ENCODE measurements at places on chromosomes 4 and X.

DNA sequence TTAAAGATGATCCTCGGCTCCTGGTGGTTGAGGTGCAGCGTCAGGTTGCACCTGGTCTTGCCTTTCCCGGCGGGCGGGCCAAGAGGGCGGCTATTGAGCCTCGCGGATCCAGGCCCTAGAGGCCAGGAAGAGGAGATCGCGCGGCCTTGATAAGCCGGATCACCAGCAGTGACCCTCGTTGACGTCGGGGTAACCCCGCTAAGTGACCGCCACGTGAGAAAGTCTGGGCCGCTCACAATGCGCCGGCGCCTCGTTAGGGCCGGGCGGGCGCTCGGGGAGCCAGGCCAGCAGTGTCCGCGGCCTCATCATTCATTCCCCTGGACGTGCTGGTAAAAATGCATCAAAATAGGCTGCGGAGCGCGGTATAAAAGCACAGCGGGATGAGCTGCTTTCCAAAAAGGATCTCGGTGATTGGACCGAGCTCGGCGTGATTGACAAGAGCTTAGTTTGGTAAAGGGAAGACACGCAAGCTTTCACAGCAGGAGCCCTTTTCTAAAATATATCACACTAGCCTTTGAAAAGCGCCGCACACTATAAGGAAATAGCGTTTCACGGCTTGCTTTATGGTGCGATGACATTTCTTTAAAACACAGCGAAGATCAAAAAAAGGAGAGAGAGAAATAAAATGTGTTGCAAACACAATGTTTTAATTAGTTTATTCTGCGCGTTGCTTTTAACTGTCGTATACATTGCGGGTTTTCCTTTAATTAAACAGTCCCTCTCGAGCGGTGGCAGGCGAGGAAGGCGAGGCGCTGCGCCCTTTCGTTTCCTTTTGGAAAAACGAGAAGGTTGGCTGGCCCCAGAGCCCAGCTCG is 15.9 kb upstream of the ZIC3 start:
- no peak for DNase-seq

- DNase-seq: no peak
Measured at GRCh38 chr4:112511803-112512118, 4.2 kb downstream of the NEUROG2 start.

GRCh38 chrX:41116948-41117347 is 31.7 kb downstream of the USP9X start:
- DNase-seq: no peak

DNA sequence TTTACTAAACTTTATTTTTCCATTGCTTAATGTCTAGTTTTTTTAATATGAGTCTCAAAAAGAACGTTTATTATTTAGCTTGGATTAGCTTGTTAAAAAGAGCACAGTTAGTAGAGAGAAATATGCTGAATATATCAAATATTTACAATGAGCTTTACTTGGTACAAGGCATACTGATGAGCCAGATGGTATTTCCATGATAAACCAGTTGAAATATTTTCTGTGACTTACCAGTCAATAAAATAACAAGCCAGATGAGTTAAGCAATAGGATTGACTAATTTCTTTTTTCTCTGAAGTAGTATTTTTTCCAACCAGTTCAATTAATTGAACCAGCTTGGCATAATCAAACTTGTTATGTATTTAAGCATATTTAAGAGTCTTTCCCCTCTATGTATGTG is 134.1 kb downstream of the KLHL34 start:
- DNase-seq: no peak

GRCh38 chr4:46844325-46844917 is 64.6 kb downstream of the COX7B2 start:
- peak; percentile 2 for DNase-seq

- DNase-seq: no peak
Measured at GRCh38 chr4:178316211-178316610, 874.0 kb upstream of the AGA start.

DNA sequence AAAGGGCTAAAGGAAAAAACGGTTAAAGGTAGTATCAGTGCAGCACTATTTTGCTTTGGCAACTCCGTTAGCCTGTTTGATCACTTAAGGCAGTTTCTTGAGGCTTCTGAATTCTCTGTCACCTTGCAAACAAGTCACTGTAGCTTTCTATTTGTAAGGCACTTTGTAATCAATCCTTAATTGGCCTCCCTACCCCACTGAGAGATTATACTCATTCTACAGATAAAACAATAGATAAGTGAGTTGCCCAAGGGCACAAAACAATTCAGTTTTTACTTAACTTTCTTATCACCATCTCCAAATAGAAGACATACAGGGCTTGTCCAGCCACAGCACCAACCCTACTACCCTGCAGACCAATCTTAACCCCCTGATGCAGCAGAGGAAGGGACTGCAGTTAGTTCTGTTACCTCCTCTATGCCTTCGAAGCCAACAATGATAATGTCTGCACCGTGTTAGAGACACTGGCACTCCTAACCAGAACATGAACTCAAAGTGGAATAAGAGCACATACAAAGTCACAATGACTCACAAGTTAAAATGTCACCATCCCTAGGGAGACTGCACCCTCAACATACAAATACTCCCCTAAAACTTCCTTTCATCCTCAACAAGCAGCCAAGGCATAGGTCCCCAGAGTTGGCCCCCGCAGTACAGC is 1.7 kb downstream of the TMEM185A start:
- no peak for DNase-seq

GRCh38 chrX:133742602-133743305 is 242.6 kb downstream of the GPC3 start:
- DNase-seq: no peak

DNA sequence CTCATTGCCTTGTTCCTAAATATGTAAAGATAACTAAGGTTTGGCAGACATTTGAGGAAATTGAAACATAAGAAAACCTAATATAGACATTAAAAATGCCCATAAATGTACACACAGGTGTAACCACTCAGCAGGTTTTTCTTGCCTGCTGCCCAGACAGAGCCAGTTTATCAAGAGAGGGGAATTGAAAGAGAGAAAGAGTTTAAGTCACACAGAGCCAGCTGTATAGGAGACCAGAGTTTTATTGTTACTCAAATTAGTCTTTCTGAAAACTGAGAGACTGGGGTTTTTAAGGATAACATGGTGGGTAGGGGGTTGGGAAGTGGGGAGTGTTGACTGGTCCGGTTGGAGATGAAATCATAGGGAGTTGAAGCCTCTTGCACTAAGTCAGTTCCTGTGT is 119.0 kb downstream of the CFAP299 start:
- DNase-seq: no peak

DNA sequence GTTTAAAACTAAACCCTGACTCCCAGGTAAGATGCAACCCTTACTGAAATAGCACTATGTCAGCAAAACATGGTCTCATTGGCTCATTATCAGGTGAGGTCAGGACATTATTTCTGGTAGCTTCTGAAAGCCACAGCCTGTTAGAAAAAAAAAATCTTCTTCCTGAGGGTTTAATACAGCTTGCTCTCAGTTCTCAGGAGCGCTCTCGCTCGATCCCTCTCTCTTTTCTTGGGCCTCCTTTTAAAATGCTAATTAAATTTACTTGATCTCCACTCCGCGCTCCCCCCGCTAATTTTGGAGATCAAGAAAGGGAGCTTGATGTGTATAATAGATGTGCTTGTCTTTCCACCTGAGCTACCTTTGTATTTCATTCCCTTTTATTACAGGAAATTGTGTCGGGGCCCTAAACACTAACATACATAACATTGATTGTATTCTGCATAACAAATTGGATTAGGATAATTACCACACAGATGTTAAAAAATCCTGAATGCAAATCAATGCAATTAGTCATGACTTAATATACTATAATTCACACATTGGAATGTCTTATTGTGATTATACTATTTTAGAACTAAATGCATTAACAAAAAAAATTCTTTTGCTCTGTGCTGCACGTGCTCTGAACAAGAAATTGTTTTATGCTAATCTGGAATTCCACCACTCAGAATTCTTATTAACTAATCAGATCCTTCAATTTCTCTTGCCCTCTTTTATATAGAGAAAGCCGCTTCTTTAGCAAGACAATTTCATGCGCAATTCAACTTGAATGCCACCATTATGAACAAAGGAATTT is 101.6 kb upstream of the TEX13D start:
- no peak for DNase-seq

- no peak for DNase-seq
Measured at GRCh38 chr4:56148428-56148827, 199.7 kb downstream of the CEP135 start.

DNA sequence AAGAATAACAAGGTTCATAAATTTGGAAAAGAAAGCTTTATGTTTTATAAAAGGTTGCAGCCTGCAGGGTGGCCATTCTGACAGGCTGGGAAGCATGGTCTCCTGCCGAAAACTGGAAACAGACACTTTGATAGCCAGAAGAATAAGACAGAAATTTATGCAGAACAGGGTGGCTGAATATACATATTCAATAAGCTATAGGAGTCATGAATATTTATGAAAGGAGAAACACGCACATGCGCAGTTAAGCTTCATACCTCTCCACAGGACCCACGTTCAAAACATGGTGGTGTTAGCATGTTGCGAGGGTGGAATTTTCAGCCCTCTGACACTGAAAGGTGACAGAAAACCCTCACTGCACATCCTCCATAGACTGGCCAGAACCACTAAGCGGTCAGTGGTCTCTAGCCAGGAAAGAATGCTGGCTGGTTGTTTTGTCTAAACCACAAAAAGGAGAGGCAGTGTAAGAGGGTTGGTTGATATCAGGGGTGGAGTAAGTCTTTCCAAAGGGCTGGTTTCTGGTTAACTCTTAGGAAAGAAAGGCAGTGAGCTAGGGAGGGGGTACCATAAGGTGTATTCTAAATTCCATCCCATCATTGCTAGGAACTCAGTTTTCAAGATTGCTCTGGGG is 58.2 kb downstream of the ANXA10 start:
- DNase-seq: no peak

DNA sequence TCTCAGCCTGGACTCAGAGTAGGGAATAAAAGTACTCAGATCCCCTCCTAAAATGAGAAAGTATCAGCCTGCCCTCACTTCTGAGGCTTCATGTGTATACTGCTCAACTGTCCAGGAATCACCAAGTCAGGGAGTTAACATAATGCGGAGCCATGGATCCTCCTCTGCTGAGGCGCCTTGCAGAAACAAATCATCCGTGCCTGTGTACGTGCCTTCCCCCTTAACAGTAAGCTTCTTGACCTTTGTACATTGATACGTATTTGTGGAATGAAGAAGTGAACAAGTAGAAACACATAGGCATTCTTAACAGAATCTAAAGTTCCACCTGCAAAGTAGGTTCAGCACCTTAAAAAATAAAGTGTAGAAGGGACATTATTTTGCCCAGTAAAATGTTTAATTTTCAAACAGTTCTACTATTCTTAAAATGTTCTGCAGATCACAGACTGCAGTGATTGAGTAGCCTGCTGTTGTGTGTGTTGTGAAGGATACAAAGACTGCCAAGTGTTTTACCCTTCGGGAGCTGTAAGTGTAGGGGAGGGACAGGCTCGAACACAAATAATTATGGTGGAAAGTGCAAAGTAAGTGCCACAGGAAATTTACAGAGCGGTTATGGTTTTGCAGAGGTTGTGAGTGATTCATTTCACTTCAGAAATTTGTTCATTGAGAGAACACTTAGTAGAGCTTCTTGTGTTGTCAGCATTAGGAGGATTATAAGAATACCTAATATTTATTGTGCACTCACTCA is 61.9 kb downstream of the ARHGAP10 start:
- DNase-seq: no peak

GRCh38 chrX:20015422-20015821 is 24.6 kb upstream of the BCLAF3 start:
- DNase-seq: no peak

- no peak for DNase-seq
Measured at GRCh38 chr4:144402999-144403398, 243.0 kb upstream of the HHIP start.

DNA sequence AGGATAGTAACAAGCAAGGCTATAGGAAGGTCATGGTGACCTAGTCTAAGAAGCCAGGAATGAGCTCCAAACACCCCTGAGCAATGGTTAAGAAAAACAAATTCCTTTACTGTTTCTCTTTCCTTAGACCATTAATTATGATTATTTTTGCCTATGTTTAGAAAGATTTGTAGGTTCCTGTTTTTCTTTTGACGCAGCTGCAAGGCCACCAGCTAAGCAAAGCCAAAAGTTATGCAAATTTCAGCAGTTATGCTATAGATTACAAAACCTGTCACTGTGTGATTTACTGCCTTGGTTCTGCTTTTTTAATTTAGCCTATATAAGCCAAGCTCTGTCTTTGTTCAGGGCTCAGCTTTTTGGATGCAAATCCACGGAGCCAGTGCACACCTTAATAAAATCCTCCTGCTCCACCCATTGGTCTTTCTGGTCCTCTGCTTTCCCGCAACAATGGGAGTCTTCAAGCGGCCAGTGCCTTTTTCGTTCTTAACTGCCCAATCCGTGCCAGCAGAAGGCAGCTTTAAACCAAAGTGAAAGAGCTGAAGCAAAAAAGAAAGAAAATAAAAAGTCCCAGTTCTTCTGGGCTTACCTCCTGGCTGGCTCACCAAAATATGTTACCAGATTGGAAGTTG is 1.4 kb upstream of the CEP135 start:
- DNase-seq: no peak

DNA sequence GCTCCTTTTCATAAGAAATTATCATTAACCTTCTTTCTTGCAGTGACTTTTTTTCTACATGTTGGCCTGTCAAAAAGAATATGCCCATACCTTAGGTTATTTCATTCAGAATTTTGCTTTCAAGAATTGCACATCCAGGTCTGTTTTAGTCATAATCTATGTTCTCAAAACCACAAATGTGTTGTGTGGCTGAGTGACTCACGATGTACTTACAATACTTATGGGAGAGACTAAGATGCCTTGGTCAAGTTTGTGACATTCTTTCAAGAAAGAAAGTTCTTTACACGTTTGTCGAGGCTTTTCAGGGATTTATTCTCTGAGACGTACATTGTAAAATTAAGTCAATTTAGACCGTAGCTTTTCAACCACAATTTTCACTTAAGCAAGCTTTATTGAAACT is 396.7 kb downstream of the FSTL5 start:
- DNase-seq: no peak

DNA sequence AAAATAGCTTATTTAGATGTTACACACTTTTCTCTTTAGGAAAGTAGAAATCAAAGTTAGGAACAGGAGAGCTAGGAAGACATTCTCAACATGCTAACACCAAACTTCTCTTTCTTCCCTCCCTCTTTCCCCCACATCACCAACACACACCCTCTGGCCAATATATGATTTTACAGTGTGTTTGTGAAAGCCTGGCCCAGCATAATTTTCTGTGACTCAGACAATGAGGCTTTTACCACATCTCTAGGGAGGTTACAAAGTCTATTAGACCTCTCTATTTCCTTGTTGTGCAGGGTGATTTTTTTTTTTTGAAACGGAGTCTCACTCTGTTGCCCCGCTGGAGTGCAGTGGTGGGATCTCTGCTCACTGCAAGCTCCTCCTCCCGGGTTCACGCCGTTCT is 189.9 kb downstream of the AASDH start:
- no peak for DNase-seq

Measured in activated CD8-positive, alpha-beta memory T cell treated with anti-CD3 and anti-CD28 coated beads for 4 hours (primary cell).